Gastroesophageal sphincter (tissue), 4 donors: ENCODE measurements at places on chromosomes 2 and 18.

GRCh38 chr2:164697688-164698461 is 76.6 kb upstream of the GRB14 start:
- H3K4me1 ChIP-seq: peaks cover 41% of the 10 kb centered on the region
- no peaks in the 10 kb centered on the region for H3K36me3 ChIP-seq
- ATAC-seq: no peak
- peak overlapping the region; percentile 2 for H3K27ac ChIP-seq
- no peaks in the 10 kb centered on the region for H3K27me3 ChIP-seq

DNA sequence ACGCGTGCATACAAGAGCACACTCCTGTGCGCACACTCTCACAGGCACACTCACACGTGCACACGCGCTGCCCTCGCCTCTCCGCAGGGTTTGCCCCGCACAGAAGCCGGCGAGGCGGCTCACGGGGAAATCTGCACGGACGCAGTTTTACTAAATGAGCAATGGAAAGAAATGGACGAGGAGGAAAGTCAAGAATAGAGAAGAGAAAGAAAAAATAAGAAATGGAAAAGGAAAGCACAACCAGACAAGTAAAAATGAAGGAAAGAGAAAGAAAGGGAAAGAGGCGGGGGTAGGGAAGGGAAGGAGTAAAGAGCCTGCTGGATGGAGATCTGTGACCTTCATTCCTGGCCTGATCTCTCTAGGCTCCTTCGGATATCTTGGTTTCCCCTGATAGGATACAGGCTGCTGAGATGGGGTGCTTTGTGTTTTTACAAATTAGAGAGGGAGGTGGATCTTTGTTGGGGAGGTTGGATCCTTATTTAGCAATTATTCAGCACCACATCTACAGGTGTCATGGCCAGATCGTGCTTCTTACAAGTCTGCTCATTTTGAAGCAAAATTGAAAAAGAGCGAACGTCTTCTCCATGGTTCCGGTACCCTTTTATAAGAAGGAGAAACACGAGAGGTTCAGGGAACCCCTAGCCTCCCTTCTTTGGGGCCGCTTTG is 693 bp upstream of the LRP2 start:
- ATAC-seq: no peak
- H3K27me3 ChIP-seq: peaks cover 49% of the 10 kb centered on the region

DNA sequence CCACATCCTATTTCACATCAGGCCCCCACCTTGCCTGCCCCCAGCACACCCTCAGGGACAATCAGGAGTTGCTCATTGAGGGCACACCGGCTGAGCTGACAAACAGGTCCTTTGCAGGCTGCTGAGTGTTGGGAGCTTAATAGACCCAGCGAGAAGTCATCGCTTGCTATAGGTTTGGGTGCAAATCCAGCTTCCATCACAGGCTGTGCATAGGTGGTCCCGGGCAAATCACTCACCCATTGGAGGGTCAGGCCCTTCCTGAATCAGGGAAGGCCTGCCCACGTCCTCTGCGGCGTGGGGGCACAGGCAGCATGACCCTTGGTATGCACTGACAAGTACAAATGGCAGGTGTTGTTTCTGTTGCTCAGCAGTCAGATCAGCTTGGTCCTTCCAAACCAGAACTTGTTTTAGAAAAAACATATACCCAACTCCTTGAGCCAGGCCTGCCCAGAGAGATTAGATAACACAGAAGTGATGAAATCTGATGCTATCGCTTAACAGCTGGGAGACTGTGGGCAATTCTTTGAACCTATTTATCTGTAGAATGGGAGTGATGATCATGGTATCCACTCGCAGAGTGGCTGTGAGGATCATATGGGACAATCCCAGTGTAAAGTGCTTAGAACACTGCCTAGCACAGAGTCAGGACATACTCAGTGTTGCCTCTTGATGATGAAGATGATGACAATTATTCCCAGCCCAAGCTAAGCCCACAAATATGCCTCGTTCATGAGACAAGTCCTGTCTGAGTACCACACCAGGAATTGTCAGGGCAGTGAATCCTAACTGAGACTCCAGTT is 34.9 kb downstream of the SMAD7 start:
- no peak overlapping the region for H3K27ac ChIP-seq
- ATAC-seq: no peak
- no peak overlapping the region for H3K4me3 ChIP-seq
- no peaks in the 10 kb centered on the region for H3K27me3 ChIP-seq
- H3K36me3 ChIP-seq: no peaks in the 10 kb centered on the region
- H3K4me1 ChIP-seq: no peaks in the 10 kb centered on the region

DNA sequence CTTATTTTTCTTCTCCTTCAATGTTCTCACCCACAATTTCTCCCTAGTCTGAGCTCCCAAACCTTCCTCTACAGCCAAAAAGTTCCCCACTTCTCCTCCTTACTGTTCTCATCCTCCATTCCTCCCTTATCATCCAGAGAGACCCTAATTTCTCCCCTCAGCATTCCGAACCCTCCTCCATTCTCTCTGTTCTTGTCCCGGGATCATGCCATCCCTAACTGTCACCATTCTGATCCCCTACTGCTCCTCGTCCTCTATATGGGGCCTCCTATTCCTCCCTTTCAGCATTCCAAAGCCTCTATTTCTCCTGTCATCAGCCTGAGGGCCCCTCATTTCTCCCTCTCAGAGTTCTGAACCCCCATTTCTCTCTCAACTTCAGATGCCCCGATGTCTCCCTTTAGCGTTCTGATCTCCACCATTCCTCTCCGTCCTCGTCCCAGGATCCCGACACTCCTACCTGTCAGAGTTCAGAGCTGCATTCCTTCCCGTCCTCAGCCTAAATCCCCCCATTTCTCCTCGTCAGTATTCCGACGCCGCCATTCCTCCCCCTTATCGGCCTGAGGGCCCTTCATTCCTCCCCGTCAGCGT is 522 bp downstream of the MBD1 start:
- H3K36me3 ChIP-seq: peaks cover 73% of the 10 kb centered on the region
- H3K4me1 ChIP-seq: no peaks in the 10 kb centered on the region
- H3K27me3 ChIP-seq: no peaks in the 10 kb centered on the region

DNA sequence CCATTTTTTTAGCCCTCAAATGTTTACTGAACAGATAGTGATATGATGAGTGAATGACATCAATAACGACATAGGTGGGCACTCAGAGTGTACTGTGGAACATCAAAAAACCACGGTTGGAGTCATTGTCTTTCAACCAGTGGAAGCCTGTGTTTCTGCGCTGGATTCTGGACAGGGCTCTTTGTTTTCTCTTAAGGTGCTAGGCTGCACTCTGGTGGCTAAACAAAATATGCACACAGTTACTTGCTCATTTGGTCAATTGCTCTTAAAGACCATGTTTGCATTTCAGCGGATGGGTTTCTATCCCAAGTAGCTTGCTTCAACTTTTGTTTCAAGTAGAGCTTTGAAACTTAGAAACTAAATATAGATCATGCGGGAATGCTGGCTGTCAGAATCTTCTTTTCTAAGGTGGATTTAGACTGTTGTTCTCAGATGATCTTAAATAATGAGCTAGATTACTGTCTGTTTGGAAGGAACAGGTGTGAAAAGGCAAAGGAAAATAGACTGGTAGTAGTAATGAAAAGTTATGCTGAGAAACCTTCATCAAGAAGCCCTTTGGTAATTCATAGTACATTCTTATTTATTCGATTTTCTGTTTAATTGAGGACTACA is 48.5 kb upstream of the LYPD6B start:
- H3K27me3 ChIP-seq: no peaks in the 10 kb centered on the region
- H3K4me3 ChIP-seq: no peak overlapping the region
- no peak overlapping the region for H3K27ac ChIP-seq
- H3K36me3 ChIP-seq: peaks cover 3% of the 10 kb centered on the region
- no peaks in the 10 kb centered on the region for H3K4me1 ChIP-seq

DNA sequence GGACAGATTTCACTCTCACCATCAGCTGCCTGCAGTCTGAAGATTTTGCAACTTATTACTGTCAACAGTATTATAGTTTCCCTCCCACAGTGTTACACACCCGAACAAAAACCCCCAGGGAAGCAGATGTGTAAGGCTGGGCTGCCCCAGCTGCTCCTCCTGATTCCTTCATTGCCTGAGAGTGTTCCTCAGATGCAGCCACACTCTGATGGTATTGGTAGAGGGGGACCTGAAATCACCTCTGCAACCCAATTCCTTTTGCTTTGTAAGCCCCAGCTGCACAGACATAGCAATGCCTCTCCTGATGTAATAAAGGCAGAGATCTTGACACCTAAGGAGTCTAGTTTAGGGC is 1529.8 kb downstream of the RPIA start:
- no peak for ATAC-seq
- H3K27ac ChIP-seq: no peak overlapping the region
- H3K4me1 ChIP-seq: no peaks in the 10 kb centered on the region
- no peak overlapping the region for H3K4me3 ChIP-seq
- no peaks in the 10 kb centered on the region for H3K36me3 ChIP-seq

DNA sequence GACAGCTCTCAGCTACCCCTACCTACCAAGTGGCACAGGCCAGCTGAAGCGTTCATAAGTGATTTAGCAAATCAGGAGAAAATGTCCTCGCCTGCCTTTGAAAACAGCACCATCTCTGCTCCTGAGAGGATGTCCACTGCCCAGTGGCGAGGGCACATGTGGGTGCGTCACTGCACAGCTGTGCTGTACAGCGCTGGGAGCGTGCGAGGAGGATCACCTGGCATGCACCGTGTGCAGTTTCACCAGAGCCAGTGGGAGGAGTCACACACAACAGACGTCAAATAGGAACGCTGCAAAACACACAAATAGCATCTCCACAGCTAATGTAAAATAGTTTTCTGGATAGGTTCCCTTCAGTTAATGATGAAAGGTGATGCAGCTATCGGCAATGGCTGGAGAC is 154.1 kb downstream of the HDAC4 start:
- H3K36me3 ChIP-seq: no peaks in the 10 kb centered on the region
- no peaks in the 10 kb centered on the region for H3K4me1 ChIP-seq
- H3K27ac ChIP-seq: peak overlapping the region; percentile 81
- no peak overlapping the region for H3K4me3 ChIP-seq

- no peaks in the 10 kb centered on the region for H3K27me3 ChIP-seq
- no peaks in the 10 kb centered on the region for H3K36me3 ChIP-seq
- no peak for ATAC-seq
- peak overlapping the region; percentile 26 for H3K27ac ChIP-seq
Measured at GRCh38 chr2:197292619-197293018, 18.0 kb downstream of the ANKRD44 start.

GRCh38 chr2:133497270-133497893 is 70.9 kb downstream of the NCKAP5 start:
- H3K4me3 ChIP-seq: no peak overlapping the region
- no peak overlapping the region for H3K27ac ChIP-seq
- H3K36me3 ChIP-seq: no peaks in the 10 kb centered on the region
- no peaks in the 10 kb centered on the region for H3K27me3 ChIP-seq
- ATAC-seq: no peak
- no peaks in the 10 kb centered on the region for H3K4me1 ChIP-seq

GRCh38 chr2:86263956-86264355 is 64.7 kb downstream of the MRPL35 start:
- H3K4me3 ChIP-seq: no peak overlapping the region
- no peaks in the 10 kb centered on the region for H3K36me3 ChIP-seq
- H3K27ac ChIP-seq: peak overlapping the region; percentile 35

- no peaks in the 10 kb centered on the region for H3K4me1 ChIP-seq
- H3K4me3 ChIP-seq: no peak overlapping the region
- H3K27ac ChIP-seq: no peak overlapping the region
- no peak for ATAC-seq
Measured at GRCh38 chr2:110876167-110876999, 144.0 kb downstream of the ACOXL start.

DNA sequence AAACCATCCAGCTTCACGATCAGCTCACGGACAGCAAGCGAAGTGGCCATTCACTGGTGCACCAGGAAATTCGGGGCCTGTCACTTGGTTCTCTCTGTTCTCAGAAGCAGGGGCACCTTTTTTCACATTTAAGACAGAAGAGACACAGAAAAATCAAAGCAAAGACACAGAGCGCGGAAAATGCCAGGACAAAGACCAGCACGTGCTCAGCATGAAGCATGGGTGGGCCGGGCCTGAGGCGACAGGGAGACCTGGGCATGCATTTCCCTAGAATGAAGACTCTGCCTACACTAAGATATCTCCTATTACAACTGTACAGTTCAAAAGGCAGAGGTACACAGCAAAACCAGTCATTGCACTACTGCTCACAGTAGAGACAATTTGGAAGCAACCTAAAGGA is 117.4 kb upstream of the ID2 start:
- H3K27me3 ChIP-seq: no peaks in the 10 kb centered on the region
- ATAC-seq: no peak
- H3K4me1 ChIP-seq: no peaks in the 10 kb centered on the region
- H3K36me3 ChIP-seq: no peaks in the 10 kb centered on the region
- no peak overlapping the region for H3K4me3 ChIP-seq
- no peak overlapping the region for H3K27ac ChIP-seq

- H3K4me1 ChIP-seq: no peaks in the 10 kb centered on the region
- no peak overlapping the region for H3K27ac ChIP-seq
- H3K4me3 ChIP-seq: no peak overlapping the region
- H3K36me3 ChIP-seq: no peaks in the 10 kb centered on the region
Measured at GRCh38 chr2:155913356-155913755, 419.2 kb downstream of the NR4A2 start.

- H3K27ac ChIP-seq: no peak overlapping the region
- no peaks in the 10 kb centered on the region for H3K4me1 ChIP-seq
- peaks cover 13% of the 10 kb centered on the region for H3K27me3 ChIP-seq
Measured at GRCh38 chr18:79888016-79888415, 63.4 kb downstream of the SLC66A2 start.

DNA sequence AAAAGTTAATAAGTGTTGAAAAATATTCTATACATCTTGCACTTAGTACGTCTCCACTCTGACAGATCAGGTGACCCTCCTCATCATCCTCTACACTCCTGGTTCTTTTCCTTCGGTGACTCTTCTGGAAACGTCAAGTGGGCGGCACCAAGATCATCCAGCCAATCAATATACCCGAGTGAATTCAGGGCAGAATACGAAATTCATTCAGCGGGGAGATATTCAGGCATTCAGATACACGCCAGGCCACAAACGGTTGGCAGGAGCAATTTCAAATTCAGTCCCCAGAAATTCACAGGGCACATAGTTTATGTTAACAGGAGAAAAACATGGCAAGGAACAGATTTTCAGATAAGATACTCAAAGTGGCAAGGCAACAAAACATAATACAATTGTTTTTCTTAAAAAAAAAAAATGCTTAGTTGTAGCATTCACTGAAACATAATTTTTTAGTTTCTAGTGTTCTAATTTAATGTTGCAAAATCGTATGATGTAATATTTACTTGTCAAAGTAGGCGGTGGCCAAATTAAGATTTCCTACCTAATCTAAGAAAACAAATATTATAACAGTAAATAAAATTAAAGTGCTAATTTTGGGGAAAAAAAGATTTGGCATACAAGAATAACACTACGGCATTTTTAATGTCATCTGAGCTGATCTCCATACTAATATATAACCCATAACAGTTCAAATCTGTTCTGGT is 4.2 kb downstream of the CLK1 start:
- H3K27me3 ChIP-seq: no peaks in the 10 kb centered on the region
- peak overlapping the region; percentile 94 for H3K4me3 ChIP-seq
- ATAC-seq: no peak
- H3K4me1 ChIP-seq: peaks cover 14% of the 10 kb centered on the region
- H3K27ac ChIP-seq: peak overlapping the region; percentile 100

DNA sequence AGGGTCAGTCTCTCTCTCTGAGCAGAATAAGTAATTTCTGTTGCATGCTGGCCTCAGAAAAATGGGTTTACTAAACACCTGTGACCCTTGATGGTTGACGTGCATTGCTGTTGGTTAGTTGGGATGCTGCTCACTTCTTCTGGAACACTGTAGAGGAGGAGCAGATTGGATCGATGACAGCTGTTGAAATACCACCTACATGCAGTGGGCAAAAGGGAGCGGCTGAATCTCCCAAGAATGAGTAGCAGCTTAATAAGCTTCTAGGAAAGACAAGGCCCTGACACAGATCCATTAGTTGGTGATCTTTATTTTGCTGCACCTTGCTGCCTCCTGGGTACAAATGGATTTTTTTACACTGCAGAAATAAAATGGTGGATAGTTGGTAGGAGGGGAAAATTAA is 43.2 kb downstream of the KDM3A start:
- peak overlapping the region; percentile 76 for H3K27ac ChIP-seq
- ATAC-seq: no peak
- H3K4me1 ChIP-seq: peaks cover 27% of the 10 kb centered on the region
- H3K4me3 ChIP-seq: no peak overlapping the region
- no peaks in the 10 kb centered on the region for H3K27me3 ChIP-seq
